ENCODE measurements at places on chromosomes 11 and 22. TPM values are rescaled to one million over a fixed set of nuclear protein-coding genes. Genes with fewer than 3 reads are reported as not detected.

OR2D2 gene
- not detected for polyA plus RNA-seq

APOA4 gene
- not detected for polyA plus RNA-seq

DNA sequence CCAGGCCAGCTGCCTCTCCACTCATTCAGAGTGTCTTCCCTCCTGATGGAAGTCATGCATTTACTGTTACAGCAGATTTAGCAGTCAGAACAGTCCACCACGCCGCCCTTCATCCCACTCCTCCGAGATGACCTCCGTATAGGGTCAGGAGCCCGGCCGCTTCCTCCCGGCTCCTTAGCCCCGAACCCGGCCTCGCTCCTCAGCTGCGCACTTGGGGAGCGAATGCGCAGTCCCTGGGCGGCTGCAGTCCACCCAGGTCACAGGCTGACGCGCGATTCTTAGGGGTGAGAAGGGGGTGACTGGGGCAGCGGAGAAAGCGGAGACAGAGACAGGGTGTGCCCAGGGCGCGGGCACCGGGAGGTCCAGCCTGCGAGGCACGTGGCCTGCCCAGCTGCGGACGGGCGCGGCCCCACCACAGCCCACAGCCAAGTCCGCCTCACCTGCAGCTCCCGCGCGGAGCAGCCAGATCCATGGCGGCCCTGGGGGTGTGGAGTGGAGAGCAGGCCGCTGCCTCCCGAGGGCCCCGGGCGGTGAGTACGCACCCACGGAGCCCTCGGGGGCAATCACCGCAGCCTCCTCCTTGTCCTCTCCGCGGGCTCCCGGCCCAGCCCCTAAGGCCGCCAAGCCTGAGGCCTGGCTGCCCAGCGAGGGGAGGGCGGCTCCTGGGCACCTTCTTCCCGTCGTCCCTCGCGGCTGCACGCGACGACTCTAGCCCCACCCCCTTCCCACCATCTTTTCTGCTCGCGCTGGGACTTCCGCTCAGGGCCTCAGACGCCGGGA is 286.6 kb downstream of the BRD1 start:
- no peak for DNase-seq

DNA sequence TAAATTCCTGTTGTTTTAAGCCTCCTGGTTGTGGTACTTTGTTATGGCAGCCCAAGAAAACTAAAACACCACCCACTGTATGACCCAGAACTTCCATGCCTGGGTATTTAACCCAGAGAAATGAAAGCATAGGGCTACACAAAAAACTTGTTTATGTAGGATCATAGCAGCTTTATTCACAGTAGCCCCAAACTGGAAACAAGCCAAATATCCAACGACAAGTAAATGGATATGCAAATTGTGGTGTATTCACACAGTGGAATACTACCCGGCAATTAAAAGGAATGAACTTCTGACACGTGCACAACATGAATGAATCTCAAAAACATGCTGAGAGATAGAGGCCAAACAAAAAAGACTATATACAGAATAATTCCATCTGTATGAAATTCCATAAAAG is 62.2 kb upstream of the NAV2 start:
- no peak for DNase-seq

- DNase-seq = no peak
These were observed 53.3 kb downstream of the ARHGAP8 start for GRCh38 chr22:44805711-44806110.

SYT7 gene
- 7.3 TPM for polyA plus RNA-seq

GRCh38 chr22:19022755-19023154 is 86.7 kb upstream of the PRODH start:
- no peak for DNase-seq

DNA sequence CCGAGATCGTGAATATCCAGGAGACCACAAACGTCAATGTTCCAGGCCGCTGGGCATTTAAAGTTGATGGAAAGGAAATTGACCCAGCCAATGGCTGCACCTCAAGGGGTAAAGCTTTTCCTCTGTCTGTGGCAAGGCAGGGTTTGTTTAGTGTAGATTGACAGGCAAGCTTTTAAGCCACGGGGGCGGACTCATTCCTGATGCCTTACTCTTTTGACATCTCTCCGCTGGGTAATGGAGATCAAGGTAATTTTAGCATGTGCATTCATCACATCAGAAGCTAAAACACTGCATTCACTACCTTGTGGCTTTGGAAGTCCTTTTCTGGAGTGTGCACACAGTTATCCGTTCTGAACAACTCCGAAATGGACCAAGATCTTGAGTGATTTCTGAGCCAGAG is 12.6 kb downstream of the TECTA start:
- no peak for DNase-seq

OR10D3 gene
- not detected for polyA plus RNA-seq

CYTH4 gene
- polyA plus RNA-seq = 5.2 TPM

FADS1 gene
- polyA plus RNA-seq = 36.2 TPM

OR2AG2 gene
- polyA plus RNA-seq = not detected

DNA sequence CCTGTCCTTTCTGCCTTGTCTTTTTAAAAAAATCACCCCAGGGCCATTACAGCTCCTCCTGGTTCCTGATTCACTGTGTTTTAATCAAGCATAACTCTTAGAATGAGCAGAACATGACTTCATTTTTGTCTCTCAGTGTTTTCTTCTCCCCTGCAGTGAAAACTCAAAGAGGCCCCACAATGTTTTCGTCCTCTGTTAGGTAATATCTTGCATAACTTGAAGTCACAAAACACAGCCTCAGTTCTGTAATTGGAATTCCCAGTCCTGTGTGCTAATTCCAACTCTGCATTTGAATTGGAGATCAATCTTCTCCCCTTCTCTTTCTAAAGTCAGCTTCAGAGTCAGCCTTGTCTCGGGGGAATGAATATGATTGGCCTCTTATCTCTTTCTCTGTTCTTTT is 186.5 kb upstream of the NAV2 start:
- DNase-seq = no peak

TEX54 gene
- not detected for polyA plus RNA-seq

DNA sequence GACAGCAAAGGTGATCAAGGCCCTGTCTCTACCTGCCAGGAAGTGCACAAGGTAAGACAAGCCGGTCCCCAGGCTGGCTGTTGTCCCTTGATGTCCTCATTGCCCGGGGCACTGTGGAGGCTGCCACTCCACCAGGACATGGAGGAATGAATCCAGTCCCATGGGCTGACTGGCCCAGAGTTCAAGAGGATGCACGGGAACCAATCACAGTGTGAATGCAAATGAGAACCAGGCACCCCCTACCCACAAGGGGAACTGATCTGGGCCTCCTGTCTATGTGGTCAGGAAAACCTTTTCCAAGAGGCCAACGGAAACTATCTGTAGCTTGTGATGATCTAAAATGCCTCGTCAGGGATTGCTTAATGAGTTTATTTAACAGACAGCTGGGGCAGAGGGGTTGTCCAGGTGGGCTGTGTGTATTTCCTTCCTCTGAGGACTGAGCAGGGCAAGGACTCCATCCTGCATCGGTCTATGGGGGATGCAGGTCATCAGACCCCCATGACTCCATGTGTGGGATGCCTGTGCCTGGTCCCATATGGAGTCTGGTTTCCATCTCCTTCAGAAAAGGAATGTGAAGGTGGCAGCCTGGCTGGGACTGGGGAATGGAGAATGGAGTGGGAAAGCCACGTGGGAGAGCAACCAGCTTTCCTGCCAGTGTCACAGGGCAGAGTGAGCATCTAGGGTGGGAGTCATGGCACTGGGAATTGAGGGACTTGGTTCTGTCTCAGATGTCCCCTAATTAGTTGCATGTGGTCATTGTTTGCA is 60.5 kb downstream of the CD82 start:
- no peak for DNase-seq

SLC43A1 gene
- polyA plus RNA-seq = 14.6 TPM

DNA sequence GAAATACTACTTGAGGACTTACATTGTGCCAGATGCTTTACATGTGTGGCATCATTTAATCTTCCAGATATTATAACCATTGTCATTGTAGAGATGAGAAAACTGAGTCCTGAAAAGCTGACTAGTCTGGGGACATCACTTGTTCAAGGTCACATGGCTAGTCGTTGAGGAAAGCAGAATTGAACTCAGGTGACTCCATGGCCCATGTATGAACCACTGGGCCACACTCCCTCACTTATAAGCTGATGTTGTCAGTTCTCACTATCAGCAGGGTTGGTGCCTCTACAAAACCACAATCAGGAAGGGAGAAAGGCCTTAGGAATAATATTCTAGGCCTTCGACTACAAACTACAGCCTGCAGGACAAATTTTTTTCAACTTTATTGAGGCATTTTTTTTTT is 26.1 kb upstream of the ADA2 start:
- no peak for DNase-seq

GRCh38 chr11:76008474-76008873 is 193.5 kb downstream of the UVRAG start:
- no peak for DNase-seq

DNA sequence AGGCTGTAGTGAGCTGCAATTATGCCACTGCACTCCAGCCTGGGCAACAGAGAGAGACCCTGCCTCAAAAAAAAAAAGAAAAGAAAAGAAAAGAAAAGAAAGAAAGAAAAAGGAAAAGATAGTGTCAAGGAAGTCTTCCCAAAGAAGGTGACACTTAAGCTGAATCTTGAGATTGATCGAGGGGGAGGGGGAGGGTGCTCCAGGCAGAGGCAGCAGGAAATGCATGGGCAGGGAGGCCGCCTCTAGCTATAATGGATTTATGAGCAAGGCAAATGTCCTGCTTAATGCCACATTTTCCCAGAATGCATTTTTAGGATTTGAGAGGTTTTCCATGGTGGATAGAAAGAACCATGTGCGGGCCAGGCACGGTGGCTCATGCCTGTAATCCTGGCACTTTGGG is 13.8 kb upstream of the DDB2 start:
- DNase-seq = no peak

DNA sequence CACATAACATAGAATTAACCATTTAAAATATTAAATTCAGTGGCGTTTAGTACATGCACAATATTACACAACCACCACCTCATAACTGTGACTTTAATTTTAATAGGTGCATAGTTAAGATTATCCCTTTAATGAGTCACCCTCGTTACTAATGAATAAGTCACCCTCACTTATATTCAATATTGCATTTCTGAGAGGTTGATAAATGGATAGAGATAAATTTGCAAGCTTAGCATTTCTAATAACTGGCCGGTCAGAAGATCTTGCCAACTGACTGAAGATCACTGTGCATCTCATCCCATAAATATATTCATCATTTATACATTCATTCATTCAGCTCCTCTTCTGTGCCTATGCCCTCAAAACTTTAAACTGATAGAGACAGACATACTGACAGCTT is 243.7 kb downstream of the TTC28 start:
- no peak for DNase-seq

EEF1G gene
- 2,564 TPM for polyA plus RNA-seq

MMP7 gene
- polyA plus RNA-seq = not detected

- DNase-seq = peak; percentile 58
These were observed 15.8 kb upstream of the EHD1 start for GRCh38 chr11:64894070-64894811.

DNA sequence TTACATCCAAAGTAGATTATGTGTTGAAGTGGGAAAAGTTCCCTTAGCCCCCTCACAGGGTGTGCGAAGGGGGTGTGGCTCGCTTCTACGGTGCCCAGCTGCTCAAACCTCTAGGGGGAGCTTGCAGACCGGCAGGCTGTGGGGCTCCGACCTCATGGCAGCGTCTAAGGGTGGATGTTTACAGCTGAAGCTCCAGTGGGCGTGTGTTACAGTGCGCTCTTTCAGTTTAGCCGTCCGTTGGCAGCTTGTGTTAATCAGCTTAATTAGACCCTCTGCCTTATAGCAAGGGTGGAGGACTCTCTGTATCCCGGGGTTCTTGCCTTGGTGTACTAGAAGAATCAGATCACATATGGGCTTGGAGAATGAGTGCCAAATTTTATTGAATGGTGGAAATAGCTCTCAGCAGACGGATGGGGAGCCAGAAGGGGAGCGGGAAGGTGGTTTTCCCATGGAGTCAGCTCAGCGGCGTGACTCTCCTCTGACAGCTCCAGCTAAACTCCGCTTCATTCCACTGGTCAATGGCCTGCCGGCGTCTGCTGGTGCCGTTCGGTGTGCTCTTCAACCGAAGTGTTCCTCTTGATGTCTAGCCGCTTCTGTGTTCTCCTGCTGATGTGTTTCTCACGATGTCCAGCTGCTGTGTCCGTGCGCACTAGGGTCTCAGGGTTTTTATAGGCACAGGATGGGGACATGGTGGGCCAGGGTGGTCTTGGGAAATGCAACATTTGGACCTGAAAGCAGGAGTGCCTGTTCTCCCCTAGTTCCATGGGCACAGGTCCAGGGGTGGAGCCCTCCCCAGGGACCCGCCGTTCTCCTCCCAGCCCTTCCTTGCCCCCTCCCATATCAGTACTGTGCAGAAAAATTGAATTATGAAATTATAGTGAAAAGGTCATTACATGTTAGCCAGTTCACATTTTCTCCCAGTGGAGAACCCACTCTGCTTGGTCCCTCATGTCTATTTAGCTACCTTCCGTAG is 28.6 kb upstream of the OR10G7 start:
- DNase-seq = peak; percentile 30

DNA sequence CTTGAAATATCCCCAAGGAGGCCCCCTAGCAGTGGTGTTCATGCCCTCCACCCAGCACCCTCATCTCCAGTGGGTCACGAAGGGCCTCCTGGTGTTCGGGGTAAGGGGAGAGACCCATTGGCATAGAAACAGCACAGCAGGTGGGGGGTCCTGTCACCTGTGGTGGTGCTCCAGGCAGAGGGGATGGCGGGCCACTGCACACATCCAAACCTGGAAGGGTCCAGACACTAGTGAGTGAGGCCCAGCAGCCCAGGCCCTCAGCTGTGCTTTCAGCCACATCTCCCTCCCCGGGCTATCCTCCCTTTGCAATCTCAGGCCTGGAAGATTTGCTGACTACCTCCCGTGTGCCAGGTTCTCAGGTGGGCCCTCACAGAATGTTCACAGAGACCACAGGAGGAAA is 59.4 kb upstream of the LYVE1 start:
- no peak for DNase-seq

SLC22A6 gene
- polyA plus RNA-seq = 0.09 TPM

DNA sequence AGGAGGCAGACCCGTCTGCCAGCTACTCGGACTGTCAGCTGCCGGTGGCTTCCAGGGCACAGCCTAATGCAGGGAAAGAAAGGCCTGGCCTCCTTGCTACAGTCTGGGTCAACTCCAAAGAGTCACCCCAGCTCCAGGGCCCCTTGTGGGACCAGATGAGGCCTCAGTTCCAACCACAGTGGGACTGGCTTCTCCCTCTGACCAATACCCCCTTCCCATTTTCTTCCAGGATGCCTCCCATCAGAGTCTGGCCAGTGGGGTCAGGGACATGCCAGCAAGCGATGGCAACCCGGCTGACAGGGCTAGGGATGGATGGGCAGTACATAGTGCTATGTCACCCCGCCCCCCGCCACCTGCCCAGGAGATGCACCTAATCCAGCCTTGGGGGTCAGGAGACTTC is 36.6 kb downstream of the RPUSD4 start:
- no peak for DNase-seq

- no peak for DNase-seq
These were observed 22.2 kb upstream of the RFPL3 start for GRCh38 chr22:32335471-32335870.

MRGPRF gene
- polyA plus RNA-seq = 7.0 TPM

GRCh38 chr11:122100756-122101080 is 15.3 kb downstream of the BLID start:
- DNase-seq = no peak

PKP3 gene
- polyA plus RNA-seq = 13.3 TPM

- DNase-seq = no peak
These were observed 109.0 kb upstream of the B3GAT1 start for GRCh38 chr11:134521001-134521400.

UBTFL1 gene
- polyA plus RNA-seq = not detected

All from right lung (tissue), 10 donors.